ENCODE measurements at places on chromosomes 1 and 21.

DNA sequence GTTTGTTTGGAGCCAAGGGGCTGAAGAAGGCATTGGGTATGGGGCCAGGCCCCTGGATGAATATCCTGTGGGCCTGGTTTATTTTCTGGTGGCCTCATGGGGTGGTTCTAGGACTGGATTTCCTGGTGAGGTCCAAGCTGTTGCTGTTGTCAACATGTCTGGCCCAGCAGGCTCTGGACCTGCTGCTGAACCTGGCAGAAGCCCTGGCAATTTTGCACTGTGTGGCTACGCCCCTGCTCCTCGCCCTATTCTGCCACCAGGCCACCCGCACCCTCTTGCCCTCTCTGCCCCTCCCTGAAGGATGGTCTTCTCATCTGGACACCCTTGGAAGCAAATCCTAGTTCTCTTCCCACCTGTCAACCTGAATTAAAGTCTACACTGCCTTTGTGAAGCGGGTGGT, 1.4 kb downstream of the ACKR1 start:
- no peak for DNase-seq

DNA sequence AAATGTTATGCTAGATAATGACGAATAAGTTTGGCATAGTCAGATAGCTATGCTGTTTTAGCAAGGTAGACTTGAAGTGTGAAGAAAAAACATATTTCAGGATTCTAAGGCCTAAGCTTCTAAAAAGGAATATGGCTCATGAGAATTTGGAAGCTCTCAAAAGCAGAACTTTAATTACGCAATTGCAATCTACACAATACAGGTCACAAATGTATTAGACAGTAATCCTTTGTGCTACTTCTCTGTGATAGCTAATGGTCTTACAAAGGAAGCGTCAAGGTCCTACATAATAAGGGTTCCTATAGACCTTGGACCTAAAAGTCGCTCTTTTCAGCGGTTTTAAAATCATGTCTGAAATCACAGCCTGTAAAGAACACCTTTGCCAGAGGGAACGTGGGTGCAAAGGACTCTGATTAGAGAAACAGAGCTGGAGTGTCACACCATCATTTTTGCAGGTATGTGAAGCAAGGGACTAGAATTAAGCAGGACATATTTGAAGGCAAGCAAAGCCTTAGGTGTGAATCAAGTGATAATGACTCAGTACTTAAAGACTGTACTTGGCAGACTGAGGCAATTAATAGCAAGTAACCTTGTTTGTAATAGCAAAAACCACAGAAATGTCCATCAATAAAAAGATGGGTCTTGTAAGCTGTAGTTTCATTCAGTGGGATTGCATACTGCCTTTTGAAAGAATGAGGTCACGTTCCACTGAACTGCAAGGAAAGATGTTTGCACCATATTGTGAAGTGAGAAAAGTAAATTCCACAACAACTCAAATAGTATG, 420.2 kb downstream of the KCTD3 start:
- no peak for DNase-seq

GRCh38 chr1:28144203-28145135, 32.0 kb downstream of the PTAFR start:
- DNase-seq = no peak

DNA sequence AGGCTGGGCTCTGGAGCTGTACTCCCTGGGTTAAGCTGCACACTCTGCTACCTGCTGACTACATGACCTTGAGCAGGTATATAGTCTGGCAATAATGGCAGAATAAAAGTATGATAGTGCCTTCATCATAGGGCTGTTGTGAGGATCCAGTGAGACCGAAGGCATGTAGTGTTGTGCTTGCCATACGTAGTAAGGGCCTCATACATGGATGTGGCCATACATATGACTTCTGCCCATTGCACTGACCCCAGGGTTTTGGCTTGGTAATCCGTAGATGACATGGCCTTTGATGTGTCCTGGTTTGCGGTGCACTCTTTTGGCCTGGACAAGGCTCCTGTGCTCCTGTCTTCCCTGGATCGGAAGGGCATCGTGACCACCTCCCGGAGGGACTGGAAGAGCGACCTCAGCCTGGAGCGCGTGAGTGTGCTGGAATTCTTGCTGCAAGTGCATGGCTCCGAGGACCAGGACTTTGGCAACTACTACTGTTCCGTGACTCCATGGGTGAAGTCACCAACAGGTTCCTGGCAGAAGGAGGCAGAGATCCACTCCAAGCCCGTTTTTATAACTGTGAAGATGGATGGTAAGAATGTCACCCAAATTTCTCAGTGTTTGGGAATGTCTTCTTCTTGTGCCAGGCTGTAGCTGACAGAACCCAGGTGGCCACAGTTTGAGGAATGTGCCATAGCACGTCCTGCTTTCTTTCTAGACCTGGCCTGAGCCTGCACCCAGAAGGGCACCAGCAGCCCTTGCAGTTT, 17.0 kb upstream of the CD101 start:
- DNase-seq = no peak

GRCh38 chr1:197837911-197838310, 62.6 kb upstream of the DENND1B start:
- DNase-seq = no peak

DNA sequence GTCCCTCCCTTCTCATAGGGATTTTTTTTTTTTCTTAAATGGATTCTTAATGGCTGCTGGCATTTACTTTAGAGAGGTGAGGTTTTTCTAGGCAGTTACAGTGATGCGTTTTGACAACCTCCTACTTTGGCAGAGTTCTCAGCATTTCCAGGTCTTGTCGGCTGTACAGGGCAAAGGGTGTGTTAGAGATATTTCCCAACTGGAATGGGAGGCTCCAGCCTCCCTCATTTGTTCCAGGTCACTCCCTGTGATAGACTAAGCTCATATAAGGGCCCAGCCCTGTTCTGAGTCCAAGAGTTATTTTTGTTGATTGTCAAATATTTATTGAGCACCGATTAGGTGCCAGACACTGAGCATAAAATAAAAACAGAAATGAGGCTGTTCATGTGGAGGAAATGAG, 7.6 kb upstream of the XKR8 start:
- DNase-seq = no peak

DNA sequence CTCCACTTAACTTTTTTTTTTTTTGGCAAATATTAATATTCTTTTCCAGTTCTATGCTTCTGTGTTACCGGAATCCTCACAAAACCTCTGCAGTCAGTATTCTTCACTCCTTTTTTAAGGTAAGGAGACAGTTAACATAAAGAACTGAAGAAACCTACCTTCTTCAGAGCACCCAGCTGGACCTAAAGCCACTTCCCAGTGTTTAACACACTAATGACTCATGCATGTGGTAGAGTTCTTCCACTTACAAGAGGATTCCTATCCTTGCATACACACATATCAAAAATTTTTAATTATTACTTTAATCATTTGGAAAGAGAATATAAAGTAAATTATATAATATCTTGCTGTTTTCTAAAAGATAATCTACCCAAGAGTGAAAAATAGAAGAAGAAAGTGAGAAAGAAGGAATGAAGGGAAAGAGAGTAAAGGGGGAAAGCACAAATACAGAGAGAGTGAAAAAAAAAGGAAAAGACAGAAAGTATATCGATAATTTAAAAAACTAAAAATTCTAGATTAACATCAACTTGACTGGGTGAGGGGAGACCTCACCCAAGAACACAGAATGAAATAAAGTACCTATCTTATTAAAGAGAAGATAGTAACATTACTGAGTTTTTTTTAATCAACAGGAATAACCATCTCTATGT, 54.9 kb downstream of the ENAH start:
- no peak for DNase-seq

DNA sequence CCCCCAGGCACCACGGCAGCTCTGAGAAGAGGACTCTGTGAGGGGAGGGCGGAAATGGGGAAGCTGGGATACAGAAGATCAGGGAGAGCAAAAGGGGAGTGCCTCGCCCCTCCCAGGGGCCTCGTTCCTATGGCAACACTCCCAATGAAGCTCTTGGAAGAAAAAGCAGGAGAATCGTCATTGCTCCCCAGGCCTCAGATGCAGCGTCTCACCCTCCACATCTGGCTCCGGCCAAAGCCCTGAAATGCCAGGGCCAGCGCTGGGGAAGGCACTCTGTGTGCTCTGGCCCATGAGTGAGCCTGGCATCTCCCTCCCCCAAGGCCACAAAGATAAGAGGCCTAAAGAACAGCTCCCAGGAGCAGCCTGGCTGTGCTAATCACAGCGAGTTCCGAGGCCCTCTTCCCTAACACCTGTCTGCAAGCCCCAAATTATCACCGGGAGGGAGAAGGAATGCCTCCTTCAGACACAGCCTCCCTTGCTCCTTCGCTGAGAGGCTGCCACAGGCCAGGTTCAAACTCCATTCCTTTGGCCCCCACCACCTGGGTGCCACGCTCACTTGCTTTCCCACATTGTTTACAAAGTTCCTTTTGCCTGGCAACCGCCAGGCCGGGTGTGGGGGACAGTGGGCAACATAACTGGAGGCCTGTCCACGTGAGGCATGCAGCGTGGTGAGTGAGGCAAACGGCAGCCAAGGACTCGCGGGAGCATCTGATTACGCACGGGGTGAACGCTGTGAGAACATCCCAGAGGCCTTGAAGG, 27.8 kb downstream of the ECE1 start:
- no peak for DNase-seq

GRCh38 chr1:163337631-163338030, 15.9 kb downstream of the NUF2 start:
- DNase-seq = no peak

GRCh38 chr1:5969168-5969567, 23.1 kb downstream of the NPHP4 start:
- no peak for DNase-seq

DNA sequence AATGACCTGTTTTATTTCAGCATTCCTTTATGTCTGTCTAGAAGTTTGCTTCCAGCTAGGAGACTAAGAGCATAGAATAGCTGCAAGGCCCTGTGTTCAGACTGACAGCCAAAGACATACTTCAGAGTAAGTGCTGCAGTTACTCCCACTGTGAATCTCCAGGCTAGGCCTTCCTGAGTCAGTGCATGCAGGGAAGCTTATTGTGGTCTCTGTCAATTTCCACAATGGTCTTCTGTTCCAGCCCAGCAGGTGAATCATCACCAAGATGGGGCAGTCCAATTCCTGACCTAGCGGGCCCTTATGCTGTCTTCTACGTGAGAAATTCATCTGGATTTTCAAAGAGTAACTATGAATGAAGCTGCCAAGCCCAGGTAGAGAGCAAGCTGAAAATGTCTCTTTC, 146.3 kb upstream of the C8B start:
- no peak for DNase-seq

DNA sequence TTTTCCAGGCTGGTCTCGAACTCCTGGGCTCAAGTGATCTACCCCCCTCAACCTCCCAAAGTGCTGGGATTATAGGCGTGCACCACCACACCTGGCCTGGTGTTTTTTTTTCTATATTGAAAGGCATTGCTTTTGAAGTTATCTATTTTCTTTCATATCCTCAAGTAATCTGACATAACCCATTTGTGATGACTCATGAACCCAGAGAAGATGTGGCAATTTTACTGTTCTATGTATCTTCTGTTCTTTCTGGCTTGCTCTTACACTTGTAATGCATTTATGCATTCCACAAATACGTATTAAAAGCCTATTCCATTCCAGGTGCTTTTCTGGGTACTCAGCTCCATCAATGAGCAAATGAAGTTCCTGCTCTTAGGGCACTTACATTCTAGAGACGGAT, 29.9 kb upstream of the ERRFI1 start:
- no peak for DNase-seq

GRCh38 chr1:22317231-22317919, 134.3 kb upstream of the ZBTB40 start:
- peak; percentile 15 for DNase-seq

DNA sequence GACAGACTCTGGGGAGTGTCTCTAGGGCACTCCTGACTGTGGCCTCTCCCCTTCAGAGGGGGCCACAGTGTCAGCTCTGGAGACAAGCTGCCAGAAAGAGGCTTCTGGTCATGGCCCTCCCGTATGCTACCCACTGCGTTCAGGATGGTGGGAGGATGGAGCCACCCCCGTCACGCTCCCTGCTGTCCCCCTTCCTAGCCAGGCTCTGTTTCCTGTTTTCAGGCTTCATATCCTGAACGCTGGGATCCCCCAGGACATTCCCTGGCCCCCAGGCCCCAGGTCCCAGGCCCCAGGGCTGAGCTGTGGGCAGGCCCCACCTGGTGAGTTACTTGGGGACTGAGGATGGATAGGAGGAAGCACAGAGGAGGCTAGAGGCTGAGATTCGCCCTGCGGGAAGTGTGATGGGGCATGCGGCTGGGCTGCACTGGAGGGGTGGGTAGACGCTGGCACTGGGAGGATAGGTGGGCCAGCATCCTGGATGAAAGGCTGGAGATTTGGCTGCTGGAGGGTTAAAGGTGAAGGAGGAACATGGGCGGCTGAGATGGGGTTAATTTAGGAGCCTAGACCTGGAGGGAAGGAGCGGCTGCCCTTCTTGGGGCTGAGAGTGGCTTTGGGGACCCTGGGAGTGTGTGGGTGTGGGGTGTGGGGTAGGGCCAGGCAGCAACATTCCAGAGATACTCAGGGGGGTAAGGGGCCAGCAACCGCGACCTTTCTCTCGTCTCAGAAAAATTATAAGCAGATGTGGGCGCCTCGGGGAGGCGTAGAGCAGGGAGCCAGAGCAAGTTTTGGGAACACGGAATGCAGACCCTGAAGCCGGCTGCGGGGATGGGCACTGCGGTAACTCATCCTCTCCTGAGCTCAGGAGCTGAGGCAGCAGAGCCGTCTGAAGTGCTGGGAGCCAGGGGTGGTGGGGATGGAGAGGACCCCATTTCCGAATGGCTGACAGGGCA, 8.7 kb downstream of the PEAR1 start:
- no peak for DNase-seq

DNA sequence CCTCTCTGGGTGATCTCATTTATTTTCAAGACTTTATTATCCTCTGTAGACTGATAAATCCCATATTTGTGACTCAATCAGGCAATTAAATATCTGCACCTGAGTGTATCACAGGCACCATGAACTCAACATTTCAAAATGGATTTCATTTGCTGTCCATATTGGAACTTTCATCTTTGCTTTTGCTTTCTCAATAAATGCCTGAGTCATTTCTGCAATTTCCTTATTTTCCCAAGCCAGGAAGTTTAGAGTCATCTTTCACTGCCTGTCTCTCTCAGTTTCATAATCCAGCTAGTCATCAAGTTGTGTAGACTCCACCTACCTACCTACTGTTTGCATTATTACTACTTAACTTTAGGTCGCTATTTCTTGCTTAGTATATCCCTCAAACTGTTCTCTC, 540.9 kb downstream of the LMO4 start:
- no peak for DNase-seq

All from stimulated activated CD4-positive, alpha-beta T cell treated with anti-CD3 and anti-CD28 coated beads, Interleukin-12 subunit alpha, Interleukin-12 subunit beta, amount 100 ng/mL, for 24 hours (primary cell).